ENCODE measurements at places on chromosomes 2 and 18. TPM values are rescaled to one million over a fixed set of nuclear protein-coding genes. Genes with fewer than 3 reads are reported as not detected.

GRCh38 chr2:989781-990467 lies 39.3 kb downstream of the SNTG2 start:
- H3K27ac ChIP-seq, result no peak overlapping the region
- no peak for DNase-seq
- peaks cover 10% of the 10 kb centered on the region for H3K4me1 ChIP-seq

GRCh38 chr2:3267869-3268704 lies 109.5 kb downstream of the EIPR1 start:
- no peaks in the 10 kb centered on the region for H3K36me3 ChIP-seq
- no peaks in the 10 kb centered on the region for H3K27me3 ChIP-seq
- no peaks in the 10 kb centered on the region for H3K4me1 ChIP-seq
- no peak overlapping the region for H3K4me3 ChIP-seq
- no peak overlapping the region for H3K27ac ChIP-seq

DNA sequence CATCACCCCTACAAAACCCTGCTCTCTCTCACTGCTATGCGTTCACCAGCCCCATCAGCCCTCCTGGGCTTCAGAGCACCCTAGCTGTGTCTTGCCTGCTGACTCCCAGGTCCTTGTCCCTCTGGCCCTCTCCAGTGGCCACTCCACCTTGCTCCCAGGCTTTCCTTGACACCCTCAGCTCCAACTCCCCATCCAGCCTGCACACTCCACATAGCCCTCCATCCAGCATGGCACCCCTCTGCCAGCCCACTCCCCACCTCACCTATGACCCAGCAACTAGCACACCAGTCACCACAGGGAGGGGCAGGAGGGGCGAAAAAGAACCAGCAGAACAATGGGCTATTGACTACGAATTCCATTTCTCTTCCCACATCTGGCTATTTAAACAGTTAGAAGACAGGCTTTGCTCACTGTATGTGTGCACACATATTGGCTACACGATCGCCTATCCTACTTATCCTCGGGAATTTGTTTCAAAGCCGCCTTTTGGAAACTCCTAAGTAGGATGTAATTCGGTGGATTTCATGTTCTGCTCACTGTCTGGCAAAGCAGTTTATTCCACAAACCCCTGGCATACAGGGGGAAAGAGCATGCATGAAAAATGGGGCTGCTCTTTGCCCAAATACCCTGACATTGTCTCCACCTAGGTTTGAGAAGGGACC lies 195.3 kb downstream of the SMAD2 start:
- H3K27me3 ChIP-seq, result no peaks in the 10 kb centered on the region
- DNase-seq, result no peak
- no peaks in the 10 kb centered on the region for H3K36me3 ChIP-seq
- no peak overlapping the region for H3K4me3 ChIP-seq
- H3K4me1 ChIP-seq, result no peaks in the 10 kb centered on the region

ACTR2 gene
- total RNA-seq, result 95.8 TPM
